ENCODE measurements at places on chromosomes 16 and 17.

- DNase-seq = no peak
Measured at GRCh38 chr17:33120103-33120502, 128.5 kb downstream of the SPACA3 start.

GRCh38 chr17:5694551-5694950, 110.2 kb upstream of the NLRP1 start:
- no peak for DNase-seq

GRCh38 chr17:49592263-49592662, 16.6 kb downstream of the NXPH3 start:
- no peak for DNase-seq

GRCh38 chr16:87584271-87584670, 18.0 kb upstream of the JPH3 start:
- DNase-seq = no peak

- no peak for DNase-seq
Measured at GRCh38 chr17:9818760-9819159, 3.1 kb downstream of the GSG1L2 start.

GRCh38 chr16:17515421-17516210, 44.9 kb upstream of the XYLT1 start:
- DNase-seq = no peak

- DNase-seq = no peak
Measured at GRCh38 chr16:66590322-66590721, 11.1 kb downstream of the CMTM2 start.
